Mammary epithelial cell (primary cell): ENCODE measurements at places on chromosomes 11 and 22. TPM values are rescaled to one million over a fixed set of nuclear protein-coding genes. Genes with fewer than 3 reads are reported as not detected.

OSM gene
- not detected in 2 replicates for total RNA-seq

CBLIF gene
- total RNA-seq = not detected in 2 replicates

C22orf15 gene
- not detected in 2 replicates for total RNA-seq

NAALAD2 gene
- not detected in 2 replicates for total RNA-seq

SULT4A1 gene
- 0.82 and 1.2 TPM in 2 replicates for total RNA-seq

GGT5 gene
- total RNA-seq = under 0.01 TPM

MPPED1 gene
- total RNA-seq = not detected

UPK3A gene
- not detected in 2 replicates for total RNA-seq

SCGB2A2 gene
- not detected for total RNA-seq

NXPE2 gene
- total RNA-seq = not detected

PDGFB gene
- total RNA-seq = 6.6 and 11.2 TPM in 2 replicates

OR8A1 gene
- total RNA-seq = not detected

ALDH3B1 gene
- total RNA-seq = 20.8 TPM

AGBL2 gene
- total RNA-seq = 2.0 and 2.3 TPM in 2 replicates

CHST1 gene
- 0.33 TPM for total RNA-seq

CLCF1 gene
- 6.9 and 12.5 TPM in 2 replicates for total RNA-seq

PLAAT5 gene
- total RNA-seq = under 0.01 TPM

BUD13 gene
- total RNA-seq = 7.9 and 15.5 TPM in 2 replicates

TNNT3 gene
- total RNA-seq = not detected

OR2AT4 gene
- not detected for total RNA-seq

C11orf97 gene
- total RNA-seq = not detected

FAT3 gene
- total RNA-seq = not detected

SLC35E4 gene
- 8.8 and 9.9 TPM in 2 replicates for total RNA-seq

OR51E2 gene
- total RNA-seq = not detected

MMP8 gene
- total RNA-seq = 0.50 TPM

SERPING1 gene
- total RNA-seq = 9.7 and 14.4 TPM in 2 replicates

MARK2 gene
- total RNA-seq = 26.7 TPM

KCNK4 gene
- total RNA-seq = not detected

IGLL1 gene
- not detected for total RNA-seq

USH1C gene
- not detected in 2 replicates for total RNA-seq

ANAPC15 gene
- 59.0 and 64.8 TPM in 2 replicates for total RNA-seq

SLCO2B1 gene
- total RNA-seq = not detected in 2 replicates

A4GALT gene
- 2.5 TPM for total RNA-seq

KCNJ5 gene
- 1.2 and 2.2 TPM in 2 replicates for total RNA-seq

CLNS1A gene
- 103 and 112 TPM in 2 replicates for total RNA-seq

GAB4 gene
- not detected for total RNA-seq

TUBA8 gene
- 0.19 and 0.40 TPM in 2 replicates for total RNA-seq

KCTD14 gene
- total RNA-seq = 7.2 TPM

VSIG10L2 gene
- not detected for total RNA-seq

CREB3L1 gene
- 0.17 TPM for total RNA-seq
